Non-pigmented ciliary epithelial cell (primary cell): ENCODE measurements at places on chromosomes 2 and 18.
A peak's percentile ranks its signal among the peaks of the same experiment; 100 is the strongest.

- no peak for DNase-seq
Observed at GRCh38 chr2:76275788-76276187, 565.1 kb upstream of the GCFC2 start.

DNA sequence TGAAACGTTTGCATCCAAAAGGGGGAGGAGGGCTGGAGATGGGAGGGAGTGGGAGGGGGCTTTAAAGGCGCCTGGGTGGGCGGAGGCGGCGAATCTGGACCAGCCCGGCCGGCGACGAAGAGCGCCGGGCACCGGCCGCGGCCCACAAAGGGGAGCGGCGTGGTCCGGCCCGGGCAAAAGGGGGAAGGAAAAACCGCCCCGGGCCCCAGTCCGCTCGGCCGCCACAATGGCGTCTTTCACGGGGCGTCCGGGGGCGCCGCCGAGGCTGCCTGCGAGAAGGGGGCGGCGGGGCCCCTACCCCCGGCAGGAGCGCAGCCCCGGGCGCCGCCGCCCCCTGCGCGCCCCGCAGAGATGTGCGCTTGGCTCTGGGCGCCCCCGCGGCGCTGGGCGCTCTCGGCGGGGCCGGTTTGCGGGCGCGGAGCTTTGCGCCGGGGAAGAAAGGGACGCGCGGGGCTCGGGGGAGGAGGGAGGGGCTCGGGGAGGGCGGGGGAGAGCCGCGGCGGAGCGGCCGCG lies 108.1 kb upstream of the KCTD1 start:
- no peak for DNase-seq

DNA sequence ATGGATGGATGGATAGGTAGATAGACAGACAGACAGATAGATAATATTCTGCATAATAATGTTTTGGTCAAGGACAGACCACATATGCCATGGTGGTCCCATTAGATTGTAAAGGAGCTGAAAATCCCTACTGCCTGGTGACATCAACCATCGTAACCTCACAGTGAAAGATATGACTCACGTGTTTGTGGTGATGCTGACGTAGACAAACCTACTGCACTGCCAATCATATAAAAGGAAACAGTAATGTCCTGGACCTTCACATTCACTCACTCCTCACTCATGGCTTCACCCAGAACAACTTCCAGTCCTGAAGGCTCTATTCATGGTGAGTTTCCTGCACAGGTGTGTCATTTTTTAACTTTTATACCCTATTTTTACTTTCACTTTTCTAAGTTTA lies 202.9 kb upstream of the TPO start:
- no peak for DNase-seq

DNA sequence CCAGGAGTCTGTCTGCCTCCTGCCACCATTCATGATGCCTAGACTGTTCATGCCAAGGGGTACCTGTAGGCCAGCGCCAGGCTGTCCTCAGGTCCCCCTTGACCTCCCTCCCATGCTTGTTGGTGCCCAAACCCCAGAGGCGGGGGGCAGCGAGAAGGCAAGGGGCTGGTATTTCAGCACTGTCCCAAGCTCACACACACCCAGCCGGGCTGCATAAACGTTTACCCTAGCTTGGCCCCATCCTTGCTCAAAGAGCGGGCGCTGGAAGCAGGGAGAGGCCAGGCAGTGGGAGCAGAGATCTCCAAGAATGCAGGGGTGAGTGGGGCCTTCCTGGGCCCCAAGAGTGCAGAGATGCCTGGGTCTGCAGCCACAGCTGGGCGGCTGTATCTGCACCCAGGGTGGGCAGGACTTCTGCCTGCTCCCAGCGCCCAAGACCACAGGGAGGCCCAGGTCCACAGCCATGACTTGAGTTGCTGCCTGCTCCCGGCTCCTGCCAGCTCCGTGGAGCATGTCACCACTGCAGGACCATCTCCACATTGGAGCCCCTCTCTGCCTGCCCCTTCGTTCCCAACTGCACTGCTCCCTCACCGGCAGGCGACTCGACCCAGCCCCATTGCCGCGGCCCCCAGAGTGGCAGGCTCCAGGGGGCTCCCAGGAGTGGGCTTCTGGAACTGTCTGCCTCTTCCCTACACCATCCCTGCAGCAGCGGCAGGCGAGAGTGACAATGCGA lies 616.6 kb downstream of the METTL4 start:
- no peak for DNase-seq

DNA sequence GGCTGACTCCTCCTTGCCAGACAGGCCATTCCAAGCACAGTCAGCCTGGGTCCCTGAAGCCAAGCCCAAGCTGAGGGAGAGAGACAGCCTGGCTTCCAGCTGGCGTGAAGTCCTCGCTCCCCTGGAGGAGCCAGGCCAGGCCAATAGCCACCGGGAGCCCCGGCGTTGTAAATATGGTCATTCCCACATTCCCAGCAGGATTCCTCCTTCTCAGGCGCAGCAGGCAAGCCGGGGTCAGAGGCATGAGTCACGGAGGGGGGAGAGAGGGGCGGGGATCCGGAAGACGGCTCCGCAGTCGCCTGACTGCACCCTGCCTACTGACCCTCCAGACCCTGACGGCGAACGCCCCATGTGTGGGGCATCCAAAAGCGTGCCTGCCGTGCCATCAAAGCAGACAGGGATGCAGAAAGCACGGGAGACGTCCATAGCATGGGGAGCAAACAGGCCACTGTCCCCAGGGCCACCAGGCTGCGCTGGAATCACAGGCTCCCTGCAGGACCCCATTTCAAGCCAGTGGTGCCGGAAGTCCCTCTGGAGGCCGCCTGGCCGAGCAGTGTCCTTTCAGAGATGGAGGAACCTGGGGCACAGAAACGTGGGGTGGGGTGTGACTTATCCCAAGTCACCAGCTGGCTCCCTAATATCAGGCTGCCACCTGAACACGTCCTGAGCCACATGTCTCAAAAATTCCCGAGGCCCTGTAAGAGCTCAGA lies 48.2 kb downstream of the TWIST2 start:
- no peak for DNase-seq

GRCh38 chr18:79944126-79944731 lies 7.2 kb downstream of the SLC66A2 start:
- no peak for DNase-seq

DNA sequence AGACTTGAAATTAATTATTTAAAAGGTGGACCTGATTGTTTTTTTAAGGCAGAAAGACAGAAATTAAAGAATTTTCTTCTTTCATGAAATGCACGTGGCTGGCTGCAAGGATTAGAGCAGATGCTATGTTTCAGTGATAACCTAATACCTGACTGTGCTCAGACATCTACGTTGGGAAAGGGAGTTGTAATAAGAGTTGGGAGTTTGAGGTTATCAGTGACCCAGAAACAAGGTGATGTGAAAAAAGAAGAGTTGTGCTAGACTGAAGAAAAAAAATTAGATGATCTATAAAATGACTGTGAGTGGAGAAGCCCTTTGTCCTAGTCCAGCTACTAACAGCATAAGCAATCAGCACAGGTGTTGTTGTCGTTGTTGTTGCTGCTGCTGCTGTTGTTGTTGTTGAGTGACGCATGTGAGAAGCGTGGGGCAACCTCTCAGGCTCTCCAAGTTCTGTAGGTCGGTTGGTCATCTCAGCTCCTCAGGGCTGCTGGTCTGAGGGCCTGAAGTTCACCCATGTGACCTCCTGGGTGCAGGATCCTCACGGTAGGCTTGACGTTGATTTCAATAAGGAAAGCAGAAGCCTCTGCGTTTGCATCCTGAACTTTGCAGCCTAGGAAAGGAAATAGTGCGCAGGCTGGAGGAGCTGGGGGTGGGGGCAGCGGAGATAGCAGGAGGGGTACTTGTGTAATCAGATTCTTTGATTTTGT lies 7.6 kb downstream of the POU3F3 start:
- no peak for DNase-seq

GRCh38 chr2:232432598-232433184 lies 23.3 kb upstream of the ALPI start:
- no peak for DNase-seq

- DNase-seq, result no peak
Observed at GRCh38 chr18:60279391-60279790, 93.2 kb downstream of the MC4R start.

DNA sequence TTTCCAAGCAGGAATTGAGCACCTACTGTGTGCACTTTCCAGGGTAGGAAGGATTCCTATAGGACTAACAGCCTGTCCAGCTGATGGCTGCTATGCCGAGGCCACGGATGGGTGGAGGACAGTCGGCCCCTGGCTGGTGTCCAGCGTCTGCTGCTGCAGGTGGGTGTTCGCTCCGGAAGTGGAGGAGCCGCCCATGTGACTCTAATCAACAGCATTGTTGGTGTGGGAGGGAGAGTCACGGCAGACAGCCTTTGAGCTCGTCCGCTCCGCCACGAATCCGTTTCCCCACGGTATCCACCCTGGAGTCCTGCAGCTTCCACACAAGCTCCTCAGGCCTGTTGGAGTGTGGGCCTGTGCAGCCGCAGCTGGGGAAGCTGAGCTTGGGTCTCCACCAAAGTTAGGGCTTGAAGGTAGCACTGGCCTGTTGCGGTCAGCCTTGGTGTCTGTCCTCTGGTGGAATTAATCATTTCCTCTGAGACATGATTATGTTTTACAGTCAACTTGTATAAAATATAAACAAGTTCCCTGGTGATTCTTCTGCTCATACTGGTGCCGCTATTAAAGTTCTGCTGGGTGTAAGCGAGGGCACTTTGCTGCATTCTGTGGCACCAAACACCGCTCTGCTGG lies 185.9 kb upstream of the TPO start:
- no peak for DNase-seq

DNA sequence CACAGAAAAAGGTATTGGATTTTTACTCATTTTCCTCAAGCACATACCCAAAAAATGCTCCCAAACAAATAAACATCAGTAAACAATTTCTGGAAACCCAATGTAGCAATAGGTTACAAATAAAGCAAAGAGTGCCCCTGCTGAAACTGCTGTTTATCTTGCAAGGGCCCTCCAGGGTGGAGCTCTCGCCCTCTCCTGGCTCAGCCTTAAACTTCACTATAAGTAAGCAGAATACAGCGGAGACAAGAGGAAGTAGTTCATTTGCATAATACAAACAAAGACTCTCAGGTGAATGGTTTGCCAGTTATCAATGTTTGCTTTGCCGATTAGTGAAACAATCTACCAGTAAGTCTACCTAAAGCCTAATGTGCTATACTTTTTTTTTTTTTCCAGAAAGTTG lies 437.6 kb downstream of the DLGAP1 start:
- no peak for DNase-seq

DNA sequence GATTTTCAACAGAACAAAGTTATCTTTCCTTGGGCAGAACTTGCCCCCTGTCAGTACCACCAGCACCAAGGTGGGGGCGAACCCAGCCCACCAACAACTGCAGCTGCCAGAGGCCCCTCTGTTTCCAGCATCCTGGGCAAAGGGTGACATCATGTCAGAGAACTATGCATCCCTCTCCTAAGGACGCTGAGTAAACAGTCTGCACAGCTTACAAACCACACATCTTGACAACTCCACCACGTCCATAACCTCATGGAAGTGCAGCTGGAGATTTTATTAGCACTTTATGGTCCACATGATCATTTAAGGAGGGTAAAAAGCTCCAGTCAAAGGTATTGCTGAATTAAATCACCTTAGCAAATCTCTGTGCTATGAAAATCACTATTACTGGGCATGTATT lies 40.4 kb downstream of the PIEZO2 start:
- DNase-seq, result no peak

DNA sequence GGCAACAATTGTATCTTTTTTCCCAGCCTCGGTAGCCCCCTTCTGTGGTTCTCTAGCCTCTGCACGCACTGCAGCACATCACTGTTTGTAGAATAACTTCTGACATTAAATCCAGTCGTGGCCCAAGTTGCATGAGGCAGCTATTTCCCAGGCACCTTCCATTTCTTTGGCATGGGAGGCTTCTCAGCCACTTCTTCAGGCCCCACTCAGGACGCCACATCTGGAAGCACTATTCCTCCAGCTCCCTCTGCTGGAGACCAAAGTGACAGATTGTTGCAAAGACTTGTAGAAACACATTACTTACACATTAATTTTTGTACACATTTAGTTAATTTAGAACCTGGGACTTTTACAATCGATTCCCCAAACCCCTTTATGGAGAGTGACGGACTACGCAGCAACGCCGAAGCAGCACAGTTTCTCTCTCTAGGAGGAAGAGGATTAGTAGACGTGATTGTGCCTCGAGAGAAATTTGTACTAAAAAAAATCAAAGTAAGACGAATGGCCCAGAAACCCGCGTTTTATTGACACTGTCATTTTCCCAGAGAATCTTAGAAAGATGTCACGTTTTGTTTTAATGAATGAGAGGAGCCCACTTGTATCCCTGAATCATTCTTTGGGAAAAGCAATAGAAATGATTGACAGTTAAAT lies 57.8 kb upstream of the RGPD5 start:
- peak; percentile 27 for DNase-seq

- DNase-seq, result no peak
Observed at GRCh38 chr2:56510610-56511009, 326.8 kb downstream of the CCDC85A start.

GRCh38 chr2:111896024-111896423 lies 2.4 kb upstream of the MERTK start:
- no peak for DNase-seq

GRCh38 chr2:96839293-96839874 lies 4.4 kb downstream of the ANKRD23 start:
- DNase-seq, result no peak

DNA sequence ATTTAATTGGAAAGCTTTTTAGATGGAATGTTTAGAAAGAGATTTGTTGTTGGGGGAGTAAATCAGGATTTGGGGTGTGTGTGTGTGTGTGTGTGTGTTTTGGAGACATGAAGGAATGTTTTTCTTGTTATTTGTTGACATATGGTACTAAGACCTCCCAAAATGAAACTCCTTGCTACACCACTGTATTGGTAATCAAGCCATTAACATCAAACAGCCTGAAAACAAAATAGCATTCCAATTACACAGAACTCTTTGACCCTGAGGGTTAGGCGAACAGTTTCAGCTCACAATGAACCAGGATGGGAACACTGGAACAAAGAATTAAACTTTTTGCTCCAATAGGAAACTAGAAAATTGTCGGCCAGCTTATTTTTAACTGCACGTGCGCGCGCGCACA lies 41.7 kb upstream of the DARS1 start:
- no peak for DNase-seq

DNA sequence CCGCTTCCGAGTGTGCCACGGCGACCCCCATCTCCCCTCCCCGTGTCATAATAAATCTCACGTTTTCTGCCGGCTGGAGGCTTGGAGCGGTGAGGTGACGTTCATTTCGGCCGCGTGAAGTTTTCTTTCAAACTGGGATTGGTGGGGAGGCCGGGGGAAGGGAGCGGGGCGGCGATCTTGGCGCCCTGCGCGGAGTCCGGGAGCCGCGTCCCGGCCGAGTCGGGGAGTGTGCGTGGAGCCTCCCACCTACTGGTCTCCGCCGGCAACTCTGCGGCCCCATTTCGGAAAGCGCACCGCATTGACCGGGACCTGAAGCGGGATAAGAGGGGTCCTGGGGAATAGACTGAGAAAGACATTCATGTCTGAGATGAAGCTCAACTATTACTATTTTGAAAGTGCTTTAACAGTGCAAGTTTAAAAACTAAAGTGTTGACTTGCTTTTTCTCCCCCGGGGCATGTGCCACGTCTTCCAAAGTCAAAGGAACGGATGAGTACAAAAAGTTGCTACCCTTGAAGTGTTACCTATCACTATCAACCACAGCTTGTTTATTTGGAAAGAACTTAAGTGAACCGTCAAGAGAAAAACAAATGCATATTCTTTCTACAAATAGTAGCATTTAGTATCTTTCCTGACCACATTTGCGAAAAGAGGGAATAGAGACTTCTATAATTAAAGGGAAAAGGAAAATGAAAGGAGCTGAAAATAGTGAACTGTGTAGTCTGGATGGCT lies 818 bp upstream of the IKZF2 start:
- DNase-seq, result no peak

GRCh38 chr2:145736871-145737270 lies 1217.0 kb upstream of the ZEB2 start:
- no peak for DNase-seq
